Epithelial cell of proximal tubule (primary cell): ENCODE measurements at places on chromosomes 5 and 9.

DNA sequence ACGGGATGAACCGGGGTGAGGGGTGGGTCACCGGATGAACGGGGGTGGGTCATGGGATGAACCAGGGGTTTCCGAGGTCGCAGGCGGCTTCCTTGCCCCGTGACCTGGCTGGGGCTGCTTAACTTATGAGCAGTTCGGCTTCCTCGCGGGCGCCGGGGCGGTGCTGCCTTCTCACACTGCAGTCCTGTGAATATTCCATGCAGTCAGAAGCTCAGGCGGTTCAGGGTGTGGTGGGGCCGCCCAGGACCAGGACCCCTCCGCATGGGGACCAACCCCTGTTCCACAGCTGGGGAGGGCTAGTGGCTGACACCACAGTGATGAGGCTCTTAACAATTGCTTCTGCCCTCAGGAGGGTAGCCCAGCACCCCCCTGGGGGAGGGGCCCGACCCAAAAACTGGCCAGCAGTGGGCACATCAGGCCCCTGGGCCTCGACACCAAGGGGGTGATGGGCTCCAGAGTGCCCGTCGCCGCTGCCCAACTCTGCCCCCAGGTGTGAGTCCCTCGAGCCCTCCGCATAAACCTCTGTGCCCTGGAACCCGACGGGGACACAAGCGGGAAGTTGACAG, 30.9 kb upstream of the SLC9A3 start:
- no peak for DNase-seq

DNA sequence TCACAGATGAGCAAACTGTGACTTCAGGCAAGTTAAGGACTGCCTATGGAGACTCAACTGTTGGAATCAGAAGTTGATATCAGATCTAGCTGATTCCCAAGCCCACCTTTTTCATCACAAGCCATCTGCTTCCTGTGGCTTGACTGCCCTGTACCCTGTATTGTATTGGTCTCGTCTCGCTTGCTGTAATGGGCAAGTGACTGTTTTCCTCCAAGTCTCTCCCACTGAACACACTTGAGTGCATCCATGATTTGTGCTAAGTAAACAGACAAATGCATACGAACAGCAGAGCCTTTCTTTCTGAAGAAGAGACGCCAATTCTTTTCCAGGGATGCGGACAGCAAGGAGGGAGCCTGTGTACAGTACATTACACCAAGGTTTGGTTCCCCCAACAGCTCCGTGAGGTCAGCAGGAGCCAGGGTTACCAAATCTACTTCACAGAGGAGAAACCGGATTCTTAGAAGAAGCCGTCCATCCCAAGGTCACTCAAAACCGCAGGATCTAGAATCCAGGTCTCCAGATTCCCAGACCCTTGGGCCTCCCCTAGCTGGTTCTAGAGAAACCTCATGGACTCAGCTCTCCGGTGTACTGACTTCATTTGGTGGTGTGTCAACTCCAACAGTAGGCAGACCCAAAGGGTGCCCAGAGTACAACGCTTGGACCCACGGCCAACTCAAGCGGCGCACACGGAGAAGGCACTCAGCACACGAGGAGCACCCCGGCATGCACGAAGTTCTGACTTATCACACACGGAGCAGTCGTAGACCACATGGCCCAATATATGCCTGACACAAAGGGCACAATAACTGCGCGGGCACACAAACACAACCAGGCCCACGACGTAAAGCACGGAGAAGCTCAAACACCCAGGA, 1.1 kb downstream of the BAG1 start:
- no peak for DNase-seq

DNA sequence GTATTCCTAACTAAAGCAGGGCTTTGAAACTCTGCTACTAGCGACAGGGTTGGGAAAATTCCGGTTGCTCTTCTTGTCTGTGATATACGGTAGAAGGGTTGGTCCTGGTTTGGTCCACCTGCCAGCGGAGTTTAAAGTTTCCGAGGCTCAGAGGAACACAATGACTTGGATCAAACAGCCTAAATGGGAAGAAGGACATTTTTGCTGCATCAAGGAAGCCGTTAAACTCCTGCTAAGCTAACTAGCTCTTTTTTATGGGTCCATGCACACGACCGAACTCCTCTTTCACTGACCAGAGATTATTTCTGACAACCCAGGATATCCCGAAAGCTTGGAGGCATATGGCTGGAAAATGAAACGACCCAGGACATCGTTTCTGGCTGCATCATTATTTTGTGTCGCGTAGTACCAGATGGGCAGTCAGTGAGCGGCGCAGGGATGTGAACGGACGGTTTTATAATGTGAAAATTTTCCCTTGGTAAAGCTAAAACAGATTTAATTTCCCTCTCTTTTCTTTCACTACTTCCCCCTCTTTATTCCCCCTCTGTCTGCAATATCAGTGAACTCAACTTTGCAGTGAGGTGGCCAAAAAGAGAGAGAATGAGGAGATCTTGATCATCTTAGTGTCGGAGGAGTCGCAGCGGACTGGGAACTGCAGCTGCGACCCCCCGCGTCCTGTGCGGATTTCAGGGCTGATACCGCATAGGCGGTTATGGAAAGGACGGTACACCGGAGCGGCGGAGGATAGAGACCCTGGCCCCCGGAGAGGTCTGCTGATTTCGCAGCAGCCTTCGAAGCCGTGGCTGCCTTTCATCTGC, at the start of gene LURAP1L:
TSS of gene LURAP1L (plus strand) at position 160 of the 818 bp plus-strand sequence. CDS start 696 bp downstream, outside the sequence.
- DNase-seq: peak; percentile 79

DNA sequence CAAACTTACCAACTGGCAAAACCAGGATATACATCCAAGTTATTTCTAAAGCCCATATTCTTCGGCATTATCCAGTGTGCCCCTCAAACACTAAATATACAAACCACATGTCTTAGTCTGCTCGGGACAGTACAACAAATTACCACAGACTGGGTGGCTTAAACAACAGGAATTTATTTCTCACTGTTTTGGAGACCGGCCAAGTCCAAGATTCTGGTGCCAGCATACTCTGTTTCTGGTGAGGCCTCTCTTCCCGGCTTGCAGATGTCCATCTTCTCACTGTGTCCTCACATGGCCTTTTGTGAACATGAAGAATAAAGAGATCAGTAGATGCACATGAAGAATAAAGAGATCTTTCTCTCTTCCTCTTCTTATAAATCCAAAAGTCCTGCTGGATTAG, 12.9 kb upstream of the SLCO6A1 start:
- no peak for DNase-seq

DNA sequence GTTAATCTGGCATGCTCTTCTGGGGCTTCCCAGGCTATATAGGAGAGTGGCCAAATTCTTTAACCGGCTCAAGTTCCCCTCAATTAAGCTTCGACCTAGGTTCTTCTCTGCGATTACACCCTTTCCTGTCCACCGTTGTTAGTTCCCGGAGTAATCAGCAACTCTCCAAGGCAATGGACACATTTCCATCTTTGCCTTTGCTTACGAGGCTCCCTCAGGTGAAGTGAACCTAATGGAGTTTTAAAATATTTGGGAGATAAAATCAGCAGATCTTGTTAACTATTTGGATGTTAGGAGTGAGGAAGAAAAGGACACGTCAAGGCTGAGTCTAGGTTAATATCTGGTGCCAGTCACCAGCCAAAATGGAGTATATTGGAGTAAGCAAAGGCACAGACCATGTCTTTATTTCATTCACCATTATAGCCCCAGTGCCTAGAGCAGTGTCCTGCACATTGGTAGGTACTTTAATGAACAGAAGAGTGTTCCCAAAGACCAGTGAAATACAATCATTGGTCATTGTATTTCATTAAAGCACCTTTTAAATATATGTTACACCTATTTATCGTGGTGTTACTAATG, 515 bp downstream of the UTP15 start:
- DNase-seq: no peak

GRCh38 chr5:150234576-150235499, 45.0 kb downstream of the SLC6A7 start:
- DNase-seq: no peak

GRCh38 chr5:144133050-144133633, 37.3 kb downstream of the YIPF5 start:
- no peak for DNase-seq

GRCh38 chr5:165525271-165525670, 2019.9 kb downstream of the MAT2B start:
- no peak for DNase-seq

DNA sequence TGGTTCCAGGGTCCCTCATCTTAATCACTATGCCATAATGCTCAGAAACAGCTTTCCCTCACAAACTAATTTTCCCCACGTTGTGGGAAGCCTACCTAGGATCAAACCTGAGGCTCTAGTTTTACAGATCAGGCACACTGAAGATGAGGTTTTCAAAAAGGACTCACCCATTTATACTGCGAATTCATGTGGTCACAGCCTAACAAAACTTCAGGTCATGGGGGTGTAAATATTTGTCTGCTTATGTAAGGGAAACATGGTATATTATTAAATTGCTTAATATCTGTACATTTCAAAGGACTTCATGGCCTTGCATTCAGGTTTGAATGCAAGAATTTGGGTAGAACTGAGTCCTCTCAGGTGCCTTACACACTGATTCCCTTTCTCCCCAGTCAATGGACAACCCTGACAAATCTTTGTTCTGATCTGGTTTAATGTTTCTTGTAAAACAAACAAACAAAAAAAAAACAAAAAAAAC, 12.1 kb downstream of the ZFAND5 start:
- no peak for DNase-seq

- no peak for DNase-seq
Observed at GRCh38 chr9:114507726-114508125, 2.5 kb upstream of the WHRN start.

- DNase-seq: no peak
Observed at GRCh38 chr9:122810306-122810946, 10.5 kb downstream of the OR1K1 start.

- DNase-seq: no peak
Observed at GRCh38 chr5:59126708-59127573, 544.1 kb downstream of the RAB3C start.

- DNase-seq: no peak
Observed at GRCh38 chr5:172662596-172662995, 21.5 kb downstream of the NEURL1B start.

- no peak for DNase-seq
Observed at GRCh38 chr9:75083188-75083970, 4.6 kb downstream of the NMRK1 start.

- DNase-seq: no peak
Observed at GRCh38 chr5:56751572-56752313, 63.6 kb upstream of the MAP3K1 start.

DNA sequence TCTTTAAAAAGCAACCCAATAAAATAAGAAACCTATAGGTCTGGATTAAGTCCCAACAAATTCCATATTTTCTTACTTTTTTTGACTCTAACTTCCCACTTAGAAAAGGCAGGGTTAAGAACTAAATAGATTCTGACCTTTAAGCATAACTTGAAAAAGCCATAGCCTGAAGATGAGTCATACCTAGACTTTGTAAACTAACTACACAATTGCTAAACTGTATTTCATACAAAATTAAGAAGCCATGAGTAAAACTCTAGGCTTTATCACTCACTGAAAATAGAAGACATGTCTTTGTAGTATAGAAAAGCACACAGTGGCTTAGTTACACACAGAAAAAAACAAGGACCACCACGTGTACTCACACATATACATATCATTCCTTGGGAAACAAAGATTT, 51.5 kb downstream of the MLLT3 start:
- DNase-seq: no peak

DNA sequence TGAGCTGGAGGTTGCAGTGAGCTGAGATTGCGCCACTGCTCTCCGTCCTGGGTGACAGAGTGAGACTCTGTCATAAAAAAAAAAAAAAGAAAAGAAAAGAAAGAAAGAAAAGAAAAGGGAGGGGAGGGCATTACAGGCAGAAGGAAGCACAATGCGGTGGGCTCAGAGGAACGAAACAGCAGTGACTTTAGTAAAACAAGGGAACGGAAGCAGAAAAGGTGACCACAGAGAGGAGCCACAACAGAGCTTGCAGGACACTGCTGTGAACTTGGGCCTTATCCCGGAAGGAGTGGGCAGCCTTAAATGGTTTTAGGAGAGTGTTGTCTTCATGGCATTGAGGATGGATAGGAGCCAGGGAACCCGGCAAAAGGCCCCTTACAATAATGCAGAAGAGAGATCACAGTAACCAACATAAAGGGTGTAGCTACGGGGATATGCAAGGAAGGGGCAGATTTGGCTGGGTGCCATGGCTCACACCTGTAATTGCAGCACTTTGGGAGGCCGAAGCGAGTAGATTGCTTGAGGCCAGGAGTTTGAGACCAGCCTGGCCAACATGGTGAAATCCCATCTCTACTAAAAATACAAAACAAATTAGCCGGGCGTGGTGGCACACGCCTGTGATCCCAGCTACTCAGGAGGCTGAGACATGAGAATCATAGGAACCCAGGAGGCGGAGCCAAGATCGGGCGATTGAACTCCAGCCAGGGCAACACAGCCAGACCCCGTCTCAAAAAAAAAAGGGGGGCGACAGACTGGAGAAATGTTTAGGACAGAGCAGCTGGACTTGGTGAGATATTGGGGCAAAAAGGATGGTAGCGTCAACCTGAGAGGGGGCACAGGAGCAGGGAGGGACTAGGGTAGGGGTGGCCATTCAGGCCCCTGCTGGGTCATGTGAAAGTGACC, 83.9 kb upstream of the ZBTB43 start:
- no peak for DNase-seq

DNA sequence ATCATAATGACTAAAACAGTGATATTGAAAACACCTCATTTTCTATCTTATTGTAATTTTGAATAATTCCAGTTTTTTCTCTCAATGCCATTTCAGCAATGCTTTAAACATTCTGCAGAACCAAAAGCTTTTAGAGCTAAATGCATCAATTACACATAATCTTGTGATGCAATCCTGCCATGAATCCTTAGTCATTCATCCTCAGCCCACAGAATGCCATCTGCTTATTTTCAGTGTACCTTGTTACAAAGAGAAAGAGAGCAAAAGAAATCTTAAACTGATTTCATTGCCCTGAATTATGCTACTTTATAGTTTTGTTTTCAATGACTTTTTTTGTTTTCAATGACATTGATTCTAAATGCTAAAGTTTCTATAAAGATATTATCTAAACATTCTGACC, 1234.8 kb upstream of the C9orf72 start:
- DNase-seq: peak; percentile 64

DNA sequence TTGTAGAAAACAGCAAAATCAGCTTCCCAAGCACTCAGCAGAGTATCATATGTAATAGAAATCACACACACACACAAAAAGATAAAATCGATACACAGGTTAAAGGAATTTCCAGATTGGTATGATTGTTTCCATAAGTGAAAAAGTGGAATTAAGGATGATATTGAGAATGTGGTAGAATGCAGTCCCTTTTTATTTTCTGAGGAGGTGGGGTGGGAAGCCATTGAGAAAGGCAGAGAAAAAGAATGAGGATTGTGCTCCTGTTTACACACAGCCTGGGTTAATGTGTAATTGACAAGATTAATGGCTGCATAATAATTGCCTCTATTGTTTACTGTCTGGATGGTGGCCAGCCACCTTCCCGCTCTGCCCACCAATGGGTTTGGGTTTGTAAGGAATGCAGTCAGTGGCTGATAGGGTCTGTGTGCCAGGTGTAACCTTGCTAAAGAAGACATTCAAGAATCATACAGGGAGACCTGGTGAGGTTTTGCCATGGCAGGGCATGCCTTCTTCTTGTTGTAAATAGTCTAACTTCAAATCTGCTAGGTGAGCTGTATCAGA, 177.2 kb upstream of the MAP3K1 start:
- peak; percentile 69 for DNase-seq

DNA sequence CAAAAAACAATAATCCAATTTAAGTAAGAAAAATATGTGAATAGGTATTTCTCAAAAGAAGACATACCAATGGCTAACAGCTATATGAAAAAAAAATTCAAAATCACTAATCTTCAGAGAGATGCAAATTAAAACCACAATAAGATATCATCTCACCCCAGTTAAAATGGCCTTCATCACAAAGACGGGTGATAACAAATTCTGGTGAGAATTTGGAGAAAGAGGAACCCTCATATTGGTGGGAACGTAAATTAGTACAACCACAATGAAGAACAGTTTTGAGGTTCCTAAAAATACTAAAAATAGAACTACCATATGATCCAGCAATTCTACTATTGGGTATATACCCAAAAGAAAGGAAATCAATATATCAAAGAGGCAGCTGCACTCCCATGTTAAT, 94.3 kb downstream of the TMEM167A start:
- no peak for DNase-seq
